ENCODE measurements at places on chromosomes 6 and 20.

DNA sequence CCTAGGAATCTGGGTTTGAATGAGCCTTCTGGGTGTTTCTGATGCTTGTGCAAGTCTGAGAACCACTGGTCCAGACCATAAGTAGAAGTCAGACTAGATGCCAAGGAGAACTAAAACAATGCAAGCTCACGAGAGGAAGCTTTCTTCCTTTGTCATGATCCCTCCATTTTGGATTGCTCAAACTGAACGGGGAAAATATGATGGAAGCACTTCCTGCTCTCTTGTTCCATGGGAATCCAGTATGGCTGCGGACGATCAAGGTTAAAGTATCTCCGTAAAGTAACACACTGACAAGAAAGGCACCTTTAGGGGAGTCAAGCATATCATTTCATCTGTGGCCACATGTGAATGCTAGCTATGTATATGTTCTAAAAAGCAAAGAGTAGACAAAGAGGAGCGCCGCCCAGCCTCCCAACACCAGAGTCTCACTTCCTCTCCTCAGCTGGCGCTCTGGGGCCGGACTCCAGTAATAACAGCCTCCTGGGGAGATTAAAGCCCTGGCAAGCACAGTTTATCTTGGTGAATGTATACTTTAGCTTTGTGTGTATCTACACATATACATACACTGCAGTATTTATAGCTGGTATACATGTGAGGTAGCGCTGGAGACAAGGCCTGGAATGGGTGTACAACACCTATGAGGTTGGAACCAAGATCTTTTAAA is 88.1 kb downstream of the FOXC1 start:
- DNase-seq: no peak

DNA sequence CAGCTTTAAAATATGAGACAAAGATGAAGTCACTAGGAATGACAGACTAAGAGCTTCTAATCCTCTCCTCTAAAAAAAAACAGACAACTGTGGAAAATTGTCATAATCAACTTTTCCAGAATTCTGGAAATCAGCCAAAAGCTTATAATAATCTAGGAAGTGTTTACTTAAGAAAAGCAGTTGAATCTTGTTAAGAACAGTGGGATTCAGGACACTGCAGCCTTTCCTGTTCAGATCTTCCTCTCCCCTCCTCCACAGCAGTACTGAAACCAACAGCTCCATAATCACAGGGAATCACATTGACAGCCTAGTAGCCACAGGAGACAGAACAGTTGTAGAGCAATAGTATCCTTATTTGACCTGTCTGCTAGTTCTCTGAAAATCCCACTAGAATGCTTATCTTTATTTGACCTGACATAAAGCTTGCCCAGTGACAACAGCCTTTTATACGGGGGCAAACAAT is 41.6 kb downstream of the IBTK start:
- no peak for DNase-seq

GRCh38 chr20:58891086-58891717 is 38.7 kb downstream of the GNAS start:
- peak; percentile 80 for DNase-seq

GRCh38 chr20:31790401-31790800 is 28.8 kb upstream of the MYLK2 start:
- no peak for DNase-seq

DNA sequence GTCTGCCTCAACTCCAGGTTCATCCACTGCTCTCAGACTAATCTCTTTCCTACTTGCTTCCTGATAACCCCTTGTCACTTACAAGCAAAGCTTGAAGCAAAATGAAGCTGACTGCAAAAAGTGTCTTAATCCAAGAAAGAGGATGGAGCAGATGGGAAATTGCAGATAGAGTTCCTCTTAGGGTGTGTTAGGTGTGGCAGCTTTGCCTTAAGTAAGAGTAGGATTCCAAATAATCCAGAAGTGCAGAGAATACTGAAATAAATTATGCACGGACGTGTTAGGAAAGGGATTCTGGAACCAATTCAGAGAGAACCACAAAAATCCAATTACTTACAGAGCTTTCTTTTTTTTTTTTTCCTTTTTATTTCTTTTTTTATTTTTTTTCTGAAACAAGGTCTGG is 6.1 kb upstream of the RPL7L1 start:
- DNase-seq: no peak

DNA sequence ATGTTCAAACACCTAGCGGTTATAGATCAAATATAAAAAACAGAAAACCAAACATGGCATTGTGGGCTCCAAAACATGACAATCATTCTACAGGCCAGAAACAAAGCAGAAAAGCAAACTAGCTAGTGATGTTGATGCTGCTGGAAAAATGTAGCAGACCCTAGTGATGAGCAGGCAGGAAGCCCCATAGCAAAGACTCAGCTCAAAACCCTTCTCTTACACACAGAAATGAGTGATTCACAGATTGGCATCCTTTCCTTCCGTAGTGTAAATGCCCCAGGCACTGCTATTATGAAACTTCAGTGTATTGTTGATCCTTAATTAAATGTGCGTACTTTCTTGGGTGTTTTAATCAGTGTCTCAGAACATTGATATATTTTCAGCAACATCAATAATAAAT is 425.1 kb downstream of the UTRN start:
- DNase-seq: no peak

DNA sequence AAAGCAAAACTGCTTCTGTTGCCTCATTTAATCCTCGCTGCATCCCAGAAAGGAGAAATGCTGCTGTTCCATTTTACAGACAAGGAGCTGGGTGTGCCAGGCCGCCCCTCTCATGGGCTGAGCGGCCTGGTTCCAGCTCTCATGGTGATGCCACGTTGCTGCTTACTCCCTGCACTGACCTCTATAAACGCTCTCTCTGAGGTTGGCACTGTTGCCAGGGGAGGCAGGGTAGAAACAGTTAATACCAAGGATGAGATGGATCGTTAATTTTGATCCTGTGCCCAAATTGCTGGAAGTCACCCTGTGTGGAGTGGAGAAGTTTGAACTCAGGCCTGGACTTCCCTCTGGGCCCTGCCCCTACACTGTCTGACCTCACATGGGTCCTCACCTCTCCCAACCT is 25.6 kb downstream of the SIRPA start:
- DNase-seq: no peak

DNA sequence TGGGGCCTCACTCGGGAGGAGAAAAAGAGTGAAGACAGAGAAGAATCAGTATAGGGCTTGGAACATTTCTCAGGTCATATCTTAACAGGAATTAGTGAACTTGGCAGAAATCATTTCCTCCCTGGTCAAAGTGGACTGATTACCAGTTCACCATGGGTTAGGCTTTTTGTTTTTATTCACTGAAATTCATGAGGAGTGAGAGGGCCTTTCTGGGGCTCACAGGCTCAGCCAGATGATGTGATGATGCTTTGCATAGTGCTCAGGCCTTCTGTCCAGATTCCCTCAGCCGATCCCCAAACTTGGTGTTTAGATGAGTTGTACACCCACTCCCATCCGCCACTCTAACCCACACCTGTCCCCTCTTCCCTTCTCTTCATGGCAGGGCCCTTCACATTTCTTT is 32.5 kb downstream of the SRSF3 start:
- DNase-seq: no peak

DNA sequence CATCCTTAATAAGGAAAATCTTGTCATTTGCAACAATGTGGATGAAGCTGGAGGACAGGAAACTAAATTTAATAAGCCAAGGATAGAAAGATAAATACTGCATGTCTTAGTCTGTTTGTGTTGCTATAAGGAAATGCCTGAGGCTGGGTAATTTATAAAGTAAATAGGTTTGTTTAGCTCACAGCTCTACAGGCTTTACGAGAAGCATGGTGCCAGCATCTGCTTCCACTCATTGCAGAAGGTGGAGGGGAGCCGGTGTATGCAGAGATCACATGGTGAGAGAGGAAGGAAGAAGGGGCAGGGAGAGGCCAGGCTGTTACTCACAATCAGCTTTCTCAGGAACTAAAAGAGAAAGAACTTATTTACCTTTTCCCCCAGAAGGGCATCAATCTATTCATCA is 118.9 kb upstream of the SMLR1 start:
- DNase-seq: no peak

DNA sequence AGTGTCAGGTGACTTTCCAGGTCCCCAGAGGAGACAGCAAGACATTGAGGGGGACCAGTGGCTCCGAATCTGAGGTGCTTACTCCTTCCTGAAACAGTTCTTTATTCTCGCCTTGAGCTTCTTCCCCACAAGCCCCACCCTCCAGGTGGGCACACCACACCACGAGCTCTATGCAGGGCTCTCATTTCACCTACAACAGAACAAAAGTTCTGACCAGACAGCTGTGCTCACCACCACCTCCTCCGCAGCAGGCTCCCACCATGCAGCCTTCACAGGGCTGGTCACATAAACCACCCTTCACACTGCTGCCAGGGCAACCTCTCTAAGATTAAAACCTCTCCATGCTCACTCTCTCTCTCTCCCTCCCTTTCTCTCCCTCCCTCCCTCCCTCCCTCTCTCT is 384.5 kb upstream of the ARID1B start:
- DNase-seq: no peak

DNA sequence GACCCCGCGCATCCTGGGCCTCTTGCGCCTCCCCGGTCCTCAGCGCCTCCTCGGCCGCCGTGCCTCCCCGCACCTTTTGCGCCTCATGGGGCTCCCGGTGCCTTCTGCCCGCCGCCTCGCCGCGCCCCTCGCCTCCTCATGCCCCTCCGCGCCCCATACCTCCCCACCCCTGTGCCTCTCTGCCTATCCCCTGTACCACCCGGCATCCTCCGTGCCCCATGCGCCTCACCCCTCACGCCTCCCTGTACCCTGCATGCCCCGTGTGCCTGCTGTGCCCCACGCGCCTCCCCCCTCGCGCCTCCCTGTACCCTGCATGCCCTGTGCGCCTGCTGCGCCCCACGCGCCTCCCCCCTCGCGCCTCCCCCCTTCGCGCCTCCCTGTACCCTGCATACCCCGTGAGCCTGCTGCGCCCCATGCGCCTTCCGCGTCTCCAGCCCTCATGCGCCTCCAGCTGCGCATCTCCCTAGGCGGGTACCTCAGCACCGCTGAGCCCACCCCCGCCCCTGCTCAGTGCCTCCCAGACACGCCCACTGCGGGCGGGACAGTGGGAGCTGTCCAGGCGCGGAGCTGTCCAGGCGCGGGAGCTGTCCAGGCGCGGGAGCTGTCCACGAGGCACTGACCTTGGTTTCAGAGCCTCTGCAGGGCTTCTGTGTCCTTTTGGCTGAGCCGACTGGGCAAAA is 37.1 kb downstream of the IGF2R start:
- DNase-seq: no peak

GRCh38 chr6:168188369-168189199 is 109.6 kb upstream of the FRMD1 start:
- DNase-seq: no peak

GRCh38 chr6:35021004-35021403 is 120.1 kb downstream of the TCP11 start:
- no peak for DNase-seq

DNA sequence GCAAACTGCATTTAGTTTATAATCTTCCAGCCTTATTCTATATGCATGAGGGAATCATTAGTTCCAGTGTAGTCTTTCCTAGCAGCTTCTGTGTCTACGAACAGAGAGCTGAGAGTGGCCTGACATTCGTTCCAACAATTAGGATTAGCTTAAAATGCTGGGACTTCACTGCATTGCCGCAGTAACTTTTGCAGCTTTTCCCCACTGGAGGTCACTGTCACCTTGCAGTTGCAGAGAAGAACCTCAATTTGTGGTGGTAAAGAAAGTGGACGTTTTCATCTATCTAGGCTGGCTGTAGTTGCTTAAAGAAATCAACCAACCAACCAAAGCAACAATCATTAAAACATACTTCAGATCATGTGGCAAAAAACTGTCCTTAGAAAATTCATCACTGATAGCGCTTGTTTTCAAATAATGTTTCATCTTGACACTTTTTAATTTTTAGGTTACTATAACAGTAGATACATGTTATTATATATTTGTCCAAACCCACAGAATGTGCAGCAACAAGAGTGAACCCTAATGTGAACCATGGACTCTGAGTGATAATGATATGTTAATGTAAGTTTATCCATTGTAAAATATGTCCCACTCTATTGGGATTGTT is 12.2 kb downstream of the MYLK4 start:
- DNase-seq: no peak

DNA sequence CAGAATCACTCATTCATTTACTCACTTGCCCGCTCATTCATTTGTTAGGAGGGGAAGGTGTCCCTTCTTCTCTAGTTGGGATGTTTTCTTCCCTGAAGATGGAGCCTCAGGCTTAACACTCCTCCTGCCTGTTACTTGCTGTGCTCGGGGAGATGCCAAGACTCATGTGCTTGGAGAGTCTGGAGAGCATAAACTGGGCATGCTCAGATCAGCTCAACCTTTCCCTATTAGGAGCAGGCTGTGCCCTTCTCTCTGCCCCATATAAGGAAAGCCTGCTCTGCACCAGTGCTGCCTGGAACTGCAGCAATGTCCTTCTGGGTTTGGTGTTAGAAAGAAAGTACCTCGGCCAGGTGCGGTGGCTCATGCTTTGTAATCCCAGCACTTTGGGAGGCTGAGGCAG is 18.0 kb upstream of the UBE2V1 start:
- no peak for DNase-seq

DNA sequence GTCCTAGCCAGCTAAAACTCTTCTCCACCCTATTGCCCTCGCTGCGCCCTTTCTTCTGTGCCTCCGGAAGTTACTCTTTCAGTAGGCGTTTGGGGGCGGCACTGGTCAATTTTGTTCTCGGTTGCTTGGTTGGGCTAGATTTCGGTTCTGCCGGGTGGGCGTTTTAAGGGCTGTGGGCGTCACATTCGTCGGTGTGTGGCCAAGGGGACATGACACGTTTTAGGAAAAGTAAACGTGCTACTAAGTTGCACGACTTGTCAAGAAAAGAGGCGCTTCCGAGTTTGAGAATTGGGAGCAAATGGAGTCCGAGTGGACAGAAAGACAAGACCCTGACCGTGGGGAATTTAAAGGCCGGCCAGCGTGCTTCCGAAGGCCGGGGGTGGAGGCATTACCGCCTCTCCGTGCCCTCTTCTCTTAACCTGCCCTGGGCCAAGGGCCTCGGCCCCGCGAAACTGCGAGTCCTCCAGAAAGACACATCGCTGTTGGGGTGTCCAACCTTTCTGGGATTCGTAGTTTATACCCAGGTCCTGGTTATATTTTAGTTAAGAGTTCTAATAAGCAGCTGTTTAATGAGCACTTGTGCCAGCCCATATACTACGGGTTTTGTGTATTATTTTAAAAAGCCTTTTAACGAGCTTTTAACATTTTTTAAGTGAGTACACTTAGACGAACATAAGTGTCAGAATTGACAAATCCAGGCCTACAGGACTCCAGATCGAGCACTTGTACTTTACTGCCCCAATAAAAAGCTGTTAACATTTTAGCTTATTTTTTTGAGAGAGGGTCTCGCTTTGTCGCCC is 664 bp upstream of the BAG6 start:
- peak; percentile 85 for DNase-seq

- DNase-seq: no peak
These were observed 1.7 kb downstream of the SDCBP2 start for GRCh38 chr20:1327241-1327653.

DNA sequence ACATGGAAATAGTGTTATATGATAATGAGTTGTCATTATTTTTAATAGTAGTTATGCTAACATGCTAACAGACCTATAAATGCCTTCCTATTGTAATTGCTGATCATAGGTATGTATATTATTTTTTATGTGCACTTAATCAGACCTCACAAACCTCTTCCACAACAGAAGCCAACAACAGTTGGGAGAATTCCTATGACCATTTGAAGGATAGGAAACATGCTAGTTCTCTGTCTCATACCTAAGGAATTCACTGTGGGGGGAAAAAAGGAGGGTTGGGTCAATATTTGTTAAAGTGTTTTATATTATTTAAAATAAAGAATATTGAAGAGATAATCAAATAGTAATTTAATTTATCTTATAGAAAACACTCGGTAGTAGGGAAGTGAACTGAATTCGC is 990.9 kb downstream of the EPHA7 start:
- no peak for DNase-seq

- no peak for DNase-seq
These were observed 12.5 kb downstream of the PTK7 start for GRCh38 chr6:43088654-43089056.

GRCh38 chr20:45041464-45042337 is 59.2 kb downstream of the KCNS1 start:
- no peak for DNase-seq

Measured in T-helper 1 cell (primary cell).